Lung (tissue), 17 donors: ENCODE measurements at places on chromosomes 7 and 10.

- no peak for DNase-seq
- no peaks in the 10 kb centered on the region for H3K36me3 ChIP-seq
- no peaks in the 10 kb centered on the region for H3K27me3 ChIP-seq
- no peaks in the 10 kb centered on the region for H3K4me1 ChIP-seq
- H3K4me3 ChIP-seq, result no peak overlapping the region
- H3K27ac ChIP-seq, result no peak overlapping the region
These were observed 34.7 kb upstream of the ZNF716 start for GRCh38 chr7:57415326-57415725.

DNA sequence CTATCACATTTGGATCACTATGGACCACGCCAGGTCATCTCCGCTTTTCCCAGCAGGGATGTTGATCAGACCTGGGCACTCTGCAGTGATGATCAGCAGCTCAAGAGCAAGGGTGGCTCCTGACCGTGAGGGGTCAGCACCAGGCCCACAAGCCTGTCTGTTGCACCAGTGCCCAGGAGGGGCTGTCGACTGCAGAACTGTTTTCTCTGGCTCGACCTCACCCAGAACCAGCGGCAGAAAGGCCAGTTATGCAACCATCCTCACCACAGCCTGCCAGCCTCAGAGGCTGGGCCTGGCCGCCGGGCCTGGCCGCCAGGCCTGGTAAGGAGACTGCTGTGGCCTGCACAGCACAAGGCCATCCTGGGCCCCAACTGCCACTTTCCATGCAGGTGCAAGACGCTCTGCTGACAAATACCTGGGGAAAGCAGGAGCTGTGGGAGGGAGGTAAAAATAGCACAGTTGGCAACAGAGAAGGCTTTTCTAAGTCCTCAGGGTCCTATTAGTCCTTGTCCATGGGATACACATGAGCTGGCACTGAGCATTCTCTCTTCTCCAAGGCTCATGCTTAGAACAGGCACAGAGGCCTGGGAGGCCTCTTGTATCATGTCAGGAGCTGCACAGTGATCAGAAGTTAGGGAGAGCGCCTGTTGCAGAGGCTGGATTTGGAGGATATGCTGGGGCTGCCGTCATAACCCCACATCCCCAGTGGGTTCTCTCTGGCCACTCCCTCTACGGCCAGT is 17.5 kb downstream of the KCNMA1 start:
- no peak overlapping the region for H3K4me3 ChIP-seq
- H3K4me1 ChIP-seq, result no peaks in the 10 kb centered on the region
- DNase-seq, result no peak
- no peaks in the 10 kb centered on the region for H3K36me3 ChIP-seq
- no peak overlapping the region for H3K27ac ChIP-seq

DNA sequence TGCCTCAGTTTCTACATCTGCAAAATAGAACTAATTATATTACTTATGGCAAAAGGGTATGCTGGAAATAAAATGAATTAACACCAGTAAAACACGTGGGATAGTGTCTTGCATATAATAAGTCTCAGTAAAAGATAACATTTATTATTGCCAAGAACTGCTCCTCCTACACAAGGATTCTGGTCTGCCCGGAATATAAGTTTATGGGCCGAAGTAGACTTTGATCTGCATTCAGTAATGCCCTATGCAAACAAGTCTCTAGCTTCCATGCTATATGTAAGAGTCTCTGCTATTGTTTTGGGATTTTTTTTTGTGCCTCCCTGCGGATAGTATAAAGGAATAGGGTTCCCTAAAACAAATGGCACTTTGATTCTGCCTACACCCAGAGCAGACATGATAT is 125.6 kb upstream of the SLC26A5 start:
- H3K4me1 ChIP-seq, result peaks cover 3% of the 10 kb centered on the region
- no peaks in the 10 kb centered on the region for H3K36me3 ChIP-seq
- no peak overlapping the region for H3K27ac ChIP-seq
- DNase-seq, result no peak

GRCh38 chr7:88200789-88201188 is 19.0 kb downstream of the SRI start:
- no peak overlapping the region for H3K4me3 ChIP-seq
- no peak overlapping the region for H3K27ac ChIP-seq
- no peaks in the 10 kb centered on the region for H3K27me3 ChIP-seq
- H3K4me1 ChIP-seq, result no peaks in the 10 kb centered on the region
- DNase-seq, result no peak

- no peaks in the 10 kb centered on the region for H3K27me3 ChIP-seq
- no peak overlapping the region for H3K27ac ChIP-seq
- no peak for DNase-seq
- no peak overlapping the region for H3K4me3 ChIP-seq
These were observed 79.8 kb downstream of the RALA start for GRCh38 chr7:39703144-39703543.

- DNase-seq, result no peak
- peaks cover 22% of the 10 kb centered on the region for H3K4me1 ChIP-seq
- no peaks in the 10 kb centered on the region for H3K27me3 ChIP-seq
- no peak overlapping the region for H3K27ac ChIP-seq
These were observed 53.9 kb upstream of the EFCAB10 start for GRCh38 chr7:105635197-105635596.

DNA sequence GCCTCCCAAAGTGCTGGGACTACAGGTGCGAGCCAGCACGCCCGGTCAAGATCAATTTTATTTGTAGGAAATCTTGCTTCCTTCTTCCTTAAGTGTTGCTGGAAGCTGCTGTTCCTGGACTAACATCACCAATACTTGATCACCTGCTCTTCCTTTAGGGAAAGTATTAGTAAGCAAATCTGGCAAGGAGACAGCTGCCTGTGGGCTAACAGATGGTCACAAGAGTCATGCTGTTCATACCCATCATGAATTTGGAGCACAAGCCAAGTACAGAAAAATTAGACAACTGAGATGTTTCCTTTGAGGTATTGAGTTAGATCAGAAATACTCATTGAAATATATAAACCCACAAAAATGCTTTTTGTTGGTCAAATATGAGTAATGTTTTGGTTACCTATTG is 27.9 kb downstream of the BAIAP2L1 start:
- no peaks in the 10 kb centered on the region for H3K4me1 ChIP-seq
- no peaks in the 10 kb centered on the region for H3K36me3 ChIP-seq
- H3K4me3 ChIP-seq, result no peak overlapping the region

GRCh38 chr10:105952153-105952552 is 1212.4 kb downstream of the SORCS1 start:
- H3K27ac ChIP-seq, result no peak overlapping the region
- H3K4me1 ChIP-seq, result peaks cover 11% of the 10 kb centered on the region
- no peaks in the 10 kb centered on the region for H3K27me3 ChIP-seq
- no peaks in the 10 kb centered on the region for H3K36me3 ChIP-seq

DNA sequence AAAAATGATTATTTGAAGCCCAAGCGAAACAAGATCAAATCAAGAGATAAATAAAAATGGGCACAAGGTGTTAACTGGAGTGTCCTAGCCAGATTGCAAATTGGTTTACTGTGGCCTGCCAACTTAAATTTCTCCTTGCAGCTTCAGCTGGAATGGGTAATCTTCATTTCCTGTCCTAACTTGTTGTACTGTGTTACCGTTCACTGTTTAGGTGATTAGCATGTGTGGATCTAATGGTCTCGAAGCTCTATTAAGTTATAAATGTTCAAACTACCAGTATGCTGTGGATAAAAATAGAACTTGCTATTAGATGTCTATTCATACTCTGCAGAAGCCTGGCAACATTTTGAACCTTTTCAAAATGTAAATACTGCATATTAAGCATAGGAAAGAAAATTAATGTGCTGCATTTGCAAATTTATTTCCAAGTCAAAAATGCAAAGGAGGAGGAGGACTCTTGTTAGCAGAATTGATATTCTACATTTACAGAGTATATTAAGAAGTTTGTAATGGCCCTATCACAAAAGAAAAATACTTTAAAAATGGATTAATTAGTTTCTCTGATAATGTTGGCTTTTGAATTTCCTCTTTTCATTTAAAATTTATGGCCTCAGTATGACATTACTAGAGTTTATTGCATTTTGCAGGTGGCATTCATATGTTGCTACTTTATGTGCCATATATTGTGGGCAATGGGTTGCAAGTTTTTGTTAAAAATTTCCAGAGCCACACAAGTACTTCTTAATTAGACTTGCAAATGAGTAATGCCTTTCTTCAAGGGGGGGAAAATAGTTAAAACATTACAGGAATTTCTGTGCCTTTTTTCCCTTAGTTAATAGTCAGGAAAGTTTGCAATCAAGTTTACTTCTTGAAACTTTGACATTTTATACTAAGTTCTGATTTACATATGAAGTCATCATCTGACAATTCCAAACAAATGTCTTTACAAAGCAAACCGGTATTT is 92.1 kb downstream of the CABCOCO1 start:
- H3K36me3 ChIP-seq, result no peaks in the 10 kb centered on the region
- no peak overlapping the region for H3K27ac ChIP-seq
- no peaks in the 10 kb centered on the region for H3K27me3 ChIP-seq

GRCh38 chr10:123244747-123245146 is 90.5 kb downstream of the BUB3 start:
- no peak for DNase-seq
- H3K4me3 ChIP-seq, result no peak overlapping the region
- no peaks in the 10 kb centered on the region for H3K36me3 ChIP-seq
- no peaks in the 10 kb centered on the region for H3K27me3 ChIP-seq
- H3K4me1 ChIP-seq, result no peaks in the 10 kb centered on the region
- no peak overlapping the region for H3K27ac ChIP-seq

GRCh38 chr7:90736968-90737939 is 141.1 kb downstream of the CDK14 start:
- no peak for DNase-seq
- H3K36me3 ChIP-seq, result peaks cover 2% of the 10 kb centered on the region
- no peak overlapping the region for H3K4me3 ChIP-seq

DNA sequence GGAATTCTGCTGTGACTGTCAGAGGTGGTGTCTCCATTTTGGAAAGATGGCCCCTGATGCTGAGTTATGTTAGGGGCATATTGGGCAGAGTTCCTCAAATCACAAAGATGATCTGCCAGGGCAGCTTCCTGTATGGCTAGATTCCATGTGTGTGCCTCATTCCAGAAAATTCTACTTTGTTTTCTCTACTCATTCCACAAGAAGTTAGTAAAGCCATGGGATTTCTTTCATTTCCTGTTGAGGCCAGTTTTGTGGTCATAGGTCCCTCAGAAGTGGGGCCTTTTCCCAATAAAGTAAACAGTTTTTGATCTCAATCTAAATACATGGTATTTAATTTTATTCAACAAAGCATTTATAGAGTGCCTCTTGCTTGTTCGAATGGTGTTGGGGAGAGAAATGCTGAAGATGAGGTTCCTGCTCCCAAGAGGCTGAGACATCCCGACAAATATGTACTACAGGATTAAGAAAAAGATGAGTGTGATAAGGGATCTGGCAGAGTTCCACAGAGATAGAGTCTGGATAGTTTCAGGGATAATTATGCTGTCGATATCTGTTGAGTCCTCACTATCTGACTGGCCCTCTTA is 33.0 kb downstream of the MINDY4 start:
- peak; percentile 23 for DNase-seq
- H3K36me3 ChIP-seq, result no peaks in the 10 kb centered on the region
- no peak overlapping the region for H3K27ac ChIP-seq
- H3K4me1 ChIP-seq, result peaks cover 10% of the 10 kb centered on the region

DNA sequence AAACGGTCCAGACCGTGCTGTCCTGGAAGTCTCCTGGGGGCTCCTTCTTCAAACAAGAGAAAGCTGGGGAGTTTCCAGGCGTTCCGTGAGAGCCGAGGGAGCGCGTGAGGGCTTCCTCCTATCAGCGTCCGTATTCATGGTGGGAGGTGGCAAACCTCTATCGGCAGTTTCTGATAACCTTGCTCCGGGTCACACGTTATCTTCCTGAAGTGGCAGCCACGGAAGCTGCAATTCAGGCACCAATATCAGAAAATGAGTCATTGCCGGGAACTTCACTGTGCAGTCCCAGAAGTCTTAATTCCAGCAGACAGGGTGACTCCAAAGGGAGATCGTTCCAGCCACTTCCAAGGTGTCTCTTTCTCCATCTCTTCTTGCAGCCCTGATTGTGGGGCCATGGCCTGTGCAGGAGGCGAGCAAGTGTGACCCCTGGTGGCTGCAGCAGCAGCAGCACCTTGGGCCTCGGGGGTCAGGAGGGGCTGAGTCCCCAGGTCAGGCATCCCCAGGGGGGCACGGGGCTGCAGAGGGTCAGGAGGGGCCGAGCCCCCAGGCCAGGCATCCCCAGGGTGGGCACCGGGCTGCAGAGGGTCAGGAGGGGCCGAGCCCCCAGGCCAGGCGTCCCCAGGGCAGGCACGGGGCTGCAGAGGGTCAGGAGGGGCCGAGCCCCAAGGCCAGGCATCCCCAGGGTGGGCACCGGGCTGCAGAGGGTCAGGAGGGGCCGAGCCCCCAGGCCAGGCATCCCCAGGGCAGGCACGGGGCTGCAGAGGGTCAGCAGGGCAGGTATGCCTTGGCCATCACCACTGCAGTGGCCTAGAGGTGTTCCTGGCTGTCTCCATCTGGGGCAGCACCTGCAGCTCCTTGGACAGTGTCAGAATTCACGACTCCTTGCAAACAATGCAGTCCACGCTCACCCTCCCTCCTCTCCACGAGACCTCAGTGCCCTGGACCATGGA is 538.7 kb downstream of the DNAJB6 start:
- no peak for DNase-seq
- H3K4me1 ChIP-seq, result peaks cover 2% of the 10 kb centered on the region
- H3K27ac ChIP-seq, result no peak overlapping the region
- H3K4me3 ChIP-seq, result no peak overlapping the region

- H3K36me3 ChIP-seq, result peaks cover 9% of the 10 kb centered on the region
- no peak overlapping the region for H3K4me3 ChIP-seq
- no peak overlapping the region for H3K27ac ChIP-seq
- peak; percentile 94 for DNase-seq
- H3K27me3 ChIP-seq, result no peaks in the 10 kb centered on the region
These were observed 194.4 kb upstream of the IMMP2L start for GRCh38 chr7:111756687-111757178.

- peak overlapping the region; percentile 83 for H3K4me3 ChIP-seq
- H3K4me1 ChIP-seq, result peaks cover 13% of the 10 kb centered on the region
- no peaks in the 10 kb centered on the region for H3K36me3 ChIP-seq
- peak; percentile 59 for DNase-seq
- H3K27ac ChIP-seq, result peak overlapping the region; percentile 96
These were observed 870 bp downstream of the FZD1 start for GRCh38 chr7:91264924-91265681.

GRCh38 chr10:97517778-97518300 is 19.1 kb downstream of the UBTD1 start:
- H3K4me1 ChIP-seq, result peaks cover 31% of the 10 kb centered on the region
- no peak for DNase-seq
- no peaks in the 10 kb centered on the region for H3K27me3 ChIP-seq
- H3K4me3 ChIP-seq, result no peak overlapping the region
- H3K36me3 ChIP-seq, result no peaks in the 10 kb centered on the region
- H3K27ac ChIP-seq, result peak overlapping the region; percentile 86

GRCh38 chr10:59962756-59963155 is 56.4 kb upstream of the CCDC6 start:
- no peaks in the 10 kb centered on the region for H3K36me3 ChIP-seq
- no peak overlapping the region for H3K27ac ChIP-seq
- no peak overlapping the region for H3K4me3 ChIP-seq
- H3K27me3 ChIP-seq, result no peaks in the 10 kb centered on the region
- no peak for DNase-seq

GRCh38 chr7:39137480-39137879 is 159.8 kb downstream of the POU6F2 start:
- no peak overlapping the region for H3K27ac ChIP-seq
- no peak for DNase-seq
- no peaks in the 10 kb centered on the region for H3K4me1 ChIP-seq

- no peak overlapping the region for H3K4me3 ChIP-seq
- no peak overlapping the region for H3K27ac ChIP-seq
- DNase-seq, result no peak
- H3K27me3 ChIP-seq, result no peaks in the 10 kb centered on the region
These were observed 16.9 kb upstream of the ANKRD1 start for GRCh38 chr10:90937645-90938258.
